ENCODE measurements at places on chromosomes 13 and 19. TPM values are rescaled to one million over a fixed set of nuclear protein-coding genes. Genes with fewer than 3 reads are reported as not detected.

CFD gene
- 0.53 TPM for polyA plus RNA-seq

ZNF829 gene
- polyA plus RNA-seq = 0.47 TPM

MEIOSIN gene
- not detected for polyA plus RNA-seq

YJEFN3 gene
- polyA plus RNA-seq = 1.9 TPM

GRCh38 chr13:39144391-39144790 is 106.1 kb downstream of the NHLRC3 start:
- DNase-seq = no peak
- H3K36me3 ChIP-seq = no peaks in the 10 kb centered on the region
- peaks cover 24% of the 10 kb centered on the region for H3K27me3 ChIP-seq
- no peak overlapping the region for H3K27ac ChIP-seq
- no peaks in the 10 kb centered on the region for H3K4me1 ChIP-seq
- H3K4me3 ChIP-seq = no peak overlapping the region

TEX26 gene
- polyA plus RNA-seq = not detected

ZNF627 gene
- polyA plus RNA-seq = 5.9 TPM

GRCh38 chr19:8404391-8405151 is 8.5 kb upstream of the MARCHF2 start:
- DNase-seq = no peak
- H3K4me1 ChIP-seq = no peaks in the 10 kb centered on the region
- H3K27ac ChIP-seq = no peak overlapping the region
- no peaks in the 10 kb centered on the region for H3K36me3 ChIP-seq

- no peak overlapping the region for H3K27ac ChIP-seq
- H3K4me3 ChIP-seq = no peak overlapping the region
- H3K4me1 ChIP-seq = peaks cover 29% of the 10 kb centered on the region
- H3K27me3 ChIP-seq = no peaks in the 10 kb centered on the region
- peak; percentile 68 for DNase-seq
- H3K36me3 ChIP-seq = no peaks in the 10 kb centered on the region
These were observed 61.1 kb upstream of the NPAS1 start for GRCh38 chr19:46958532-46958931.

DNA sequence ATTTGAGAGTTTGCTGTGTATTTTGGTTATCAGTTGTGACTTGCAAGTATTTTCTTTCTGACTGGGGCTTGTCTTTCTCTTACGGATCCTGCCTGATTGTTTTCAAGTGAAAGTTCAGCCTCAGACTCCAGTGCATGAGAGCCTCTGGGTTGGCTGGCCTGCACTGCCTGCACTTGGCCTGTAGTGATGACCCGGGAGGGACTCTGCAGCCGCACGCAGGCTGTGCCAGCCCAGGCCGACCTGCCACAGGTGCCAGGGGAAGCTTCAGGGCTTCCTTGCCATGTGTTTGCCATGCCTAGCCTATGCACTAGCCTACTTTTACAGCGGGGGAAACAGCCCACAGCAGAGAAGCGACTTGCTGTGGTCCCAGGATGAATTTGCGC is 77.0 kb downstream of the KDM4B start:
- no peaks in the 10 kb centered on the region for H3K27me3 ChIP-seq
- H3K36me3 ChIP-seq = peaks cover 2% of the 10 kb centered on the region
- peaks cover 7% of the 10 kb centered on the region for H3K4me1 ChIP-seq
- H3K27ac ChIP-seq = no peak overlapping the region
- no peak overlapping the region for H3K4me3 ChIP-seq

DNA sequence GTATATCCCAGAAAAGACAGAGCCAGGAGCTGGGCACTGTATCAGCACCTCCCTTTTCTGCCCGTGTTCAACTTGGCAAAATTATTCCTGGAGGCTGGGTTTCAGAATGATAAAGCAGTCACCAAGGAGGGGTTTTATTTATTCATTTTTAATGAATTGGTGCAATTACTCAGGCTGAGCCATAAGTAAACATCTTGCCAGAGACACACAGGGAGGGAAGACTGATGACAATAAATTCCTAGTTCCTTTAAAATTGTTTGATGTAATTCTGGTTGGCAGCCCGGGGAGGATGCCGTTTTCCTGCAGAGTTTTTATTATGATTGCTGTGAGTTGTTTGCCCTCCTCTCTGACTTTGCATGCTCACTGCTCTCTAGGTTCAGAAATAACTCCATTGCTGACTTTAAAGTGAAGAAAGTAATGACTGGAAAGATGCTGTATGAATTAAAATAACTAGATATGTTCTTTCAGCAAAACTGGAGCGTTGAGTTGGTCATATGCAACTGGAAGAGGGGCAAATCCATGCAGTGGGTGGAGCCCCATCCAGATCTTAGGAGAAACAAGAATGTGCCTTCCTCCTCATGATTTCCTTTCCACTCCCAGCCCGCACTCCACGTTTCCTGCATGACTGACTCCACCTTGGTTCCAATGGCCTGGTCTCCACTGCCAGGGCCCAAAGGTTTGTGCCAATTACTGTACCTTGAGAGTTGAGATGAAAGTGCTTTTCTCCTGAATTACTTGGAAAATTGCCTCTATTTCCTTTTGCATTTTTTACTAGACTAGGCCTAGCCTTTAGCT is 182.1 kb downstream of the RFC3 start:
- no peaks in the 10 kb centered on the region for H3K4me1 ChIP-seq
- no peaks in the 10 kb centered on the region for H3K27me3 ChIP-seq
- H3K27ac ChIP-seq = no peak overlapping the region
- no peak for DNase-seq

- DNase-seq = peak; percentile 88
- H3K27me3 ChIP-seq = peaks cover 18% of the 10 kb centered on the region
- no peaks in the 10 kb centered on the region for H3K36me3 ChIP-seq
- H3K4me1 ChIP-seq = peaks cover 7% of the 10 kb centered on the region
These were observed 21.8 kb downstream of the OLFM2 start for GRCh38 chr19:9914315-9915207.
